ENCODE measurements at places on chromosomes 4 and X.

DNA sequence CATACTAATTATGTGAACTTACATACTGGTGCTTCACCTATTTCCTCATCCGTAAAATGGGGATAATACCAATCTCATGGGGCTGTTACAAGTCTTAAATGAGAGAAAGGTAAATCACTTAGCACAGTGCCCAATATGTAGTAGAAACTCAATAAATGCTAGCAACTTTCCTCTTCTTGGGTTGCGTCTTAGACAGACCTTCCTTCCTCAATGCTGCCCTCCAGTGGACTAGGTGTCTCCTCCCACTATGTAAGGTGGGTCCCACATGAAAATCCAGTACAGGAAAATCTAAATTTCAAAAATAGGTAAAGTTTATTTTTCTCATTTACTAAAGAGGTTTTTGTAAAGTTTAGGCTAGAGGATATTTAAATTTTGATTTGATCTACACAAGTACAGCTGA is 20.6 kb downstream of the ZDHHC9 start:
- DNase-seq, result no peak

GRCh38 chr4:138049355-138049754 is 192.8 kb downstream of the SLC7A11 start:
- no peak for DNase-seq

DNA sequence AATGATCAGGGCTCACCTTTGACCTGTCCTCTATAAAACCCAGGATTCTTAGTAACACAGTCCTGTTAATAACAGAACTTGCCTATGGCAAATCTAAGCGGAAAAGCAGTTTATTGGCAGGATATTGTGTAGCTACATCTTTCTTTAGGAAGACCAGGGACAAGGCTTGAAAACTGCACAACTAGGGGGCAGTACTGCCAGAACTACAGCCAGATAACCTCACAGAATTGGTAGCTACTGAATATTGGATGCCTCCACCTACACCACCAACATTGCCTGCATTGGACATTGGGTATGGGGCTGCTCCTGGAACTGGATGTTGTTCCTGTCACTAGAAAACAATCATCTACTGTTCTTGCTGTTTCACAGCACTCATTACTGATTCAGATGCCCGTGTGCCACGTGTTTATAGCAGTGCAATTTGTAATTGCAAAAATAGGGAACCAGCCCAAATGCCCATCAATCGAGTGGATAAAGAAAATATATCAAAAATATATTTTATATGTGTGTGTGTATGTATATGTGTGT is 47.4 kb downstream of the REPS2 start:
- DNase-seq, result no peak

DNA sequence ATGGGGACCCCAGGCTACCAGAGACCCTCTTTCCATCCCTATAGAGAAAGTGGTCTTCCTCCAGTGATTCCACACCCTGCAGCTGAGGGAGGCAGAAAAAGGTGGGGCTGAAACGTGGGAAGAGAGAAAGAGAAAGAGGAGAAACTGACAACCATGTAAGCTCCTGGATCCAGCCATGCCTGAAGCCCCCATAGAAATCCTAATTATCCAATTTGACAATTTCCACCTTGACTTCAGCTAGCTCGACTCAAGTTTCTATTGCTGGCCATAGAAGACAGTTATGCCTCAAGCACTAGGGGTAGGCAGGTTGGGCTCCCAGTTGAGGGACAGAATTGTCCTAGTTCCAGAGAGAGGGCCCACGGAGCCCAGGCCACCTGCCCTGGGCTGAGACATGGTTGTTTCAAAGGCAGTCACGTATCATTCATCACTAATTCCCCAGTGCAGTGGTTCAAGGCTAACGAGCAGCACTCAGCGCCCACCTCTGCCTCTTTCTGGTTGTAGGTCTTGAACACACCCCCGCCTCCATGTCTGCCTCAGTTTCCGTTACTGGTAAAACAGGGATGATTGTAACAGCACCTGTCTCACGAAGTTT is 39.8 kb upstream of the ASMTL start:
- DNase-seq, result no peak

- DNase-seq, result no peak
Measured at GRCh38 chr4:97665553-97665952, 477.7 kb downstream of the STPG2 start.

GRCh38 chr4:26069218-26069617 is 155.2 kb downstream of the SMIM20 start:
- DNase-seq, result no peak

GRCh38 chr4:101600287-101600686 is 190.2 kb upstream of the BANK1 start:
- DNase-seq, result no peak

- DNase-seq, result no peak
Measured at GRCh38 chrX:112058255-112058654, 24.3 kb downstream of the TRPC5 start.

DNA sequence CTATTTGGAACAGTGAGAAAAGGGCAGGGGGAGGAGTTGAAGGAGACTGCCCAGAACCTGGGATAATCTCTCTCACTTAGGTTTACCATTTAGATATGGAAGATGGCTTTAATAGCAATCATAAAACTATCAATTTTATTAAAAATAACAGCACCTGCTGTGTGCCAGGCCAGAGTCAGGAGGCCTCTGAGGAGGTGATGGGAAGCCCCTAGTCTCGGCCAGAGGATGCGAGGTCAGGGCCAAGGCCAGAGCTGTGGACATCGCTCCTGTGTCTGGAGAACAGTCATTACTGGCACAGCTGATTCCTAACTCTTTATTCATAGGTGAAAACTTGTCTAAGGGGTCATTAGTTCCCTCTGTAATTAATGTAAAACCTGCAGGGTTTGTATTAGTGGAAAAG is 4.2 kb upstream of the IQSEC2 start:
- no peak for DNase-seq

GRCh38 chr4:95638920-95639501 is 90.2 kb upstream of the UNC5C start:
- DNase-seq, result no peak

Data from amygdala (tissue), 56 donors.